ENCODE measurements at places on chromosomes 7 and 10. TPM values are rescaled to one million over a fixed set of nuclear protein-coding genes. Genes with fewer than 3 reads are reported as not detected.

GPER1 gene
- total RNA-seq, result 10.0 TPM

PLA2G12B gene
- total RNA-seq, result not detected

PEX1 gene
- 19.5 TPM for total RNA-seq

DNA sequence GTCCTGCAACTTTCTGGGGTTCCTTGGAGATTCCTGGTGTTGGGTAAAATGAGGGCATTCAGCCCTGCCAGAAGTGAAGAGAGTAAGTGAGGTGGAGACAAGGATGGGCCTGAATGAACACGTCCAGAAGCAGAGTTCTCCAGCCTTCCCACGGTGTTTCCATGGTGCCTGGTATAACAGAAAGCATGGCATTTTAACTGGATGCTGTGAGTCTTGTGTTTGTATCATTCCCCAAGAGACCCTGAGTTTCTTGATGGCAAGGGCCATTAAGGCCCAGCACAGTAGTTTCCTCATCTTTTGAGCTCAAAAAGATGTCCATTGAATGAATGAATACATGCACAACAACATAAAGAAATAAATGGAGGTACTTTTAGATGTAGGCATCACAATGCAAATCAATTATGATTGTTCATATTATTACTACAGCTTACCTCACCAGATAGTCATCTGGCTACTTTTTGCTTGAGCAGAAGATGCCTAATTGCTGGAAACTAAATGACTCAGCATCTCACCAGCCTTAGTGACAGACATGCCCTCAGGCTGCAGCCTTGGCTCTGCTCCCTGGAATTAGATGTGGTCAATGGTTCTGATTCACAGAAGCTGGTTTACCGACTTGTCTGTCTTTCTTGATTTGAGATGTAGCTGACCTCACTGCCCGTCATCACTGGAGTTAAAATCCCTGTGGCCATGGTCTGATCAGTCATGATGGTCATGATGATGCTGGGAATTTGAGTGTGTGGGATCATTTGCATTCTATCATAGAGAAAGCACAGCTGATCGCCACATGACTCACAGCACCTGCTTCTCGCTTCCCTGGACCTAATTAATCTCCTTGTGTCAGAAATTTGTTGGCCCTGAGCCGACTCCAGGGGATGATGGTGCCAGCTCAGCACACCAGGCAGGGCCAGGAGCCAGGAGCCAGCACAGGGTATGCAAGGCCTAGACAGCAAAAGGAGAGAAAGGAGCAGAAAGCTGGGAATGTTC, 83.9 kb downstream of the CXCL12 start:
- H3K4me3 ChIP-seq, result no peak overlapping the region
- H3K36me3 ChIP-seq, result no peaks in the 10 kb centered on the region
- H3K27me3 ChIP-seq, result no peaks in the 10 kb centered on the region

DNA sequence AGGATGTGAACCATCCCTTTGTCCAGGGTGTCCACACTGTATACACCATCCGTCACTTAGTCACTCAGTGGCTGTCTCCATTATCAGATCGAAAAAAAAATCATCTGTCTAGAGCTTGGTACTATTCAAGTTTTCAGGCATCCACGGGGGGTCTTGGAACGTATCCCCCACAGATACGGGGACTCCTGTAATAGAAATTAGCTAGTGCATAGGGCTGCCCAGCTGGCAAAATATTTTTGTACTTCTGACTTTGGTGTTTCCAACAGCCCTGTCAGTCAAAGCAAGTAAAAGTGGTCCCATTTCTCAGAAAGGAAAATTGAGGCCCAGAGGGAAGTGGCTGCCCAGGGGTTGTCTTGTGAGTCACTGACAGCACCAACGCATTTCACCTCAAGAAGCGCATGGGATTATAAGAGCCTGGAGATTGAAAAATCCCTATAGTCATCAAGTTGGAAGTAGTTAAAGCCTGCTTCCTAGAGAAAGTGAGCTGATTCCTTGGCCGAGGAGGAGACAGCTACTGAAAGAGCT, 52.1 kb upstream of the SLC29A3 start:
- no peaks in the 10 kb centered on the region for H3K27me3 ChIP-seq
- DNase-seq, result no peak
- H3K4me1 ChIP-seq, result peaks cover 62% of the 10 kb centered on the region
- H3K36me3 ChIP-seq, result no peaks in the 10 kb centered on the region
- no peak overlapping the region for H3K4me3 ChIP-seq
- no peak overlapping the region for H3K27ac ChIP-seq

DNA sequence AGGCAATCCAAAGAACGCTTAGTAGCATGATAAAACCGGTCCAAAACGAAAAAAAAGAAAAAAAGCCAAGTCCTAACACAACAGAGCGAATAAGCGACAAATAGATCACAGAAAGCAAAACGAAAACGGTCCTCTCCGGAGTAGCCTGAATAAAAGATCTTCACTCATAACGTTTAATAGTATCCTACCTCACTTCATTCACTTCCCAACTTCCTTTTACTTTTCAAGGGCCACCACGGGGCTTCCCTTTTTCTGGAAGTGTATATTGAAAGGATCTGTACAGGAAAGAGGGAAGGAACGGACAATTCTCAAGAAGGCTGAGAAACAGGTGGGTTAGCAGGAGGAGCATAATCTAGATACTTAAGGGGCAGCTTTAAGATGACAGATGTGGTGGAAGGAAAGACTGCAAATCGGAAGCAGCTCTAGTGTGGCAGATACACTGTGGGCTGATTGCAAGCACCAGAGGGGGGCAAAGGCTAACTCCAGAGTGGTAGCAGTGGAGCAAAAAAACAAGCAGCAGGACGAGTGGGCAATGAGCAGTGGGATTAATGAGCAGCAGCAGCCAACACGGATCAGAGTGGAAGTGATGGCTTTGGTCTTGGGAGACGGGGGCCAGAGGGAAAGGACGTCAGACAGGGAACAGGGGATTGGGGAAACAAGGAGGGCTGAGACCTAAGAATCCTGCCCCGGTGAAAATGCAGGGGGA, 866 bp downstream of the CNOT4 start:
- peaks cover 49% of the 10 kb centered on the region for H3K4me1 ChIP-seq
- no peaks in the 10 kb centered on the region for H3K36me3 ChIP-seq
- no peaks in the 10 kb centered on the region for H3K27me3 ChIP-seq
- H3K27ac ChIP-seq, result peak overlapping the region; percentile 91
- H3K4me3 ChIP-seq, result peak overlapping the region; percentile 83
- DNase-seq, result no peak

DNA sequence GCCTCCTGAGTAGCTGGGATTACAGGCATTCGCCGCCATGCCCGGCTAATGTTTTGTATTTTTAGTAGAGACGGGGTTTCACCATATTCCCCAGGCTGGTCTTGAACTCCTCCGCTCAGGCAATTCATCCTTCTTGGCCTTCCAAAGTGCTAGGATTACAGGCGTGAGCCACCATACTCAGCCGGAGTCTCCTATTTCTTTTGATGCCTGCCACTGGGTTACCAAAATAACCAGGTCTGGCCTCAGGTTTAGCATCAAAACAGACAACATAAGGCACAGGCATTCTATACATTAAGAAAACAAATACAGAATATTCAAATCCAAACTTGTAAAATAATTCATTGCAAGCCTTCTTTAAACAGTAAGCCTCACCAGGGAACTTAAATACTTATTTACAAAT, 289.8 kb upstream of the IMMP2L start:
- peaks cover 27% of the 10 kb centered on the region for H3K36me3 ChIP-seq
- no peak overlapping the region for H3K4me3 ChIP-seq
- H3K27me3 ChIP-seq, result no peaks in the 10 kb centered on the region

FGFR2 gene
- 59.6 TPM for total RNA-seq

- H3K36me3 ChIP-seq, result no peaks in the 10 kb centered on the region
- peaks cover 72% of the 10 kb centered on the region for H3K4me1 ChIP-seq
- peak overlapping the region; percentile 69 for H3K27ac ChIP-seq
- H3K4me3 ChIP-seq, result no peak overlapping the region
- DNase-seq, result no peak
Measured at GRCh38 chr10:119531067-119531466, 11.5 kb downstream of the RGS10 start.

- peak overlapping the region; percentile 55 for H3K27ac ChIP-seq
- DNase-seq, result no peak
- H3K36me3 ChIP-seq, result peaks cover 55% of the 10 kb centered on the region
- no peak overlapping the region for H3K4me3 ChIP-seq
- H3K4me1 ChIP-seq, result peaks cover 52% of the 10 kb centered on the region
Measured at GRCh38 chr10:28587970-28588290, 55.0 kb downstream of the WAC start.

DNA sequence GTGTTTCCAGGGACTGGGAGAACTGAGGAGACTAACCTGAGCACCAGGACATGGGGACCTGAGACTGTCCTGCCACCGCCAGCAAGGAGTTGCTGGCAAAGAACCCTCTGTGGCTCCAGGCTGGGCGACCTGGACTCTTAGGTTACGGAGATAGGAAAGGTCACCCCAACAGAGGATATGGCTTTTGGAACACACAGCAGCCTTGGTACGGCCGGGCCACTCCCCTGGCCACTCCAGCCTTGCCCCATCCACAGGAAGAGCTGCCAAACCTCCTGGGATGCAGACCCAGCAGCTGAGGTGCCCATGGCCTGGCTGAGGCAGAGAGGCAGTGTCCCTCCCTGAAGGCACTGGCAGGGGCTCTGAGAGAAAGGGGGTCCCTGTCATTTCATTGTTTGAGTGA, 137.8 kb downstream of the OAT start:
- no peak overlapping the region for H3K4me3 ChIP-seq
- H3K27me3 ChIP-seq, result no peaks in the 10 kb centered on the region
- no peak overlapping the region for H3K27ac ChIP-seq
- no peaks in the 10 kb centered on the region for H3K36me3 ChIP-seq
- H3K4me1 ChIP-seq, result no peaks in the 10 kb centered on the region

OGA gene
- 131 TPM for total RNA-seq

- H3K4me3 ChIP-seq, result no peak overlapping the region
- H3K27me3 ChIP-seq, result no peaks in the 10 kb centered on the region
- no peak overlapping the region for H3K27ac ChIP-seq
- no peak for DNase-seq
Measured at GRCh38 chr7:88565401-88565800, 194.1 kb upstream of the ZNF804B start.

DNA sequence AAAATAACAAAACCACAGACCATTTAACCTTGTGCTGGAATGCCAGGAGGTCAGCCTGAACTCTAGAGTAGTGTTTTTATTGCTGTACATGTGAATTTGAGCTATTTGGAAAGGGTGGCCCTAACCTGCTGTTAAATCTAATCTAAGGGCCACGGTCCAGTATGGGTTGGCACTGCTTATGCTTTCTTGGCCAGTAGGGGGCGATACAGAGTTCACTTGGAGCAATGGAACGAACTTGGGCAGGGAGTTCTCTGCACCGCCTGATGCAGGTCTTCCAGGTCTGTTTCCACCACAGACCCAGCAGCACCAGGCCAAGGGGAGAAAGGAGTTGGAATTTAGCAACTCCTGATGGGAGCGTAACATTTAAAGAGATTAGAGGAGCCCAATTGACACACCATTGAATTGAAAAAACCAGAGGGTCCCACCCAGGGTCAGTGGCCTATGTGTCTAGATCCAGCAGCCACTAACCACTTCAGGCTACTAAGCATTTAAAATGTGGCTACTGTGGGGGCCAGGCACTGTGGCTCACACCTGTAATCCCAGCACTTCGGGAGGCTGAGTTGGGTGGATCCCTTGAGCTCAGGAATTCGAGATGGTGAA, 75.7 kb upstream of the EFCAB10 start:
- no peaks in the 10 kb centered on the region for H3K27me3 ChIP-seq
- no peak overlapping the region for H3K27ac ChIP-seq
- no peak overlapping the region for H3K4me3 ChIP-seq
- DNase-seq, result no peak
- peaks cover 14% of the 10 kb centered on the region for H3K4me1 ChIP-seq
- H3K36me3 ChIP-seq, result no peaks in the 10 kb centered on the region

DNA sequence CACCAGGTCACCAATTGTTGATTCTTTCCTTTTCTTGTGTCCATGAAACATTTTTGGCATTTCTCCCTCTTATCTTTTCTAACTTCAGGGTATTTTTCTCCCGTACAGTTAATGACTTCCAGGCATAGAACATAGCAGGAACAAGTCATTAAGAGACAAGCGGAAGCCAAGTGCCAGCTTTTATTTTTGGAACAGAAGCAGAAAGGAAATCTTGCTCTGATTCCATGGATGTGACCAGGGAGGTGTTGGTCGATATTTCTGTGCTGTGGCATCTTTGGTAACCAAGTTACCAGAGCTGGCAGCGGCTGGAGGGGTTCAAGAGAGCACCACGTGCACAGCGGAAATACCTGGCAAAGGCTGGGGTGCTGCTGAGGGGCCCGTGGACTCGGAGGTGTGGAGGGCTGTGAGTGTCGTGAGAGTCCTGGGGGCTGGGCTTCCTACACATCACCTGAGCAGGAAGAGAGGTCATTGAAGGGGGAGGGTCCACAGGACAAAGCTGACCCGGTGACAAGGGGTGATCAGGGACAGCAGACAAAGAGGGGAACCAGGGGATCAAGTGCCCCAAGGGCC, 1.8 kb downstream of the LLCFC1 start:
- no peak for DNase-seq
- H3K4me3 ChIP-seq, result no peak overlapping the region
- no peaks in the 10 kb centered on the region for H3K27me3 ChIP-seq
- H3K4me1 ChIP-seq, result no peaks in the 10 kb centered on the region
- H3K27ac ChIP-seq, result no peak overlapping the region

DNA sequence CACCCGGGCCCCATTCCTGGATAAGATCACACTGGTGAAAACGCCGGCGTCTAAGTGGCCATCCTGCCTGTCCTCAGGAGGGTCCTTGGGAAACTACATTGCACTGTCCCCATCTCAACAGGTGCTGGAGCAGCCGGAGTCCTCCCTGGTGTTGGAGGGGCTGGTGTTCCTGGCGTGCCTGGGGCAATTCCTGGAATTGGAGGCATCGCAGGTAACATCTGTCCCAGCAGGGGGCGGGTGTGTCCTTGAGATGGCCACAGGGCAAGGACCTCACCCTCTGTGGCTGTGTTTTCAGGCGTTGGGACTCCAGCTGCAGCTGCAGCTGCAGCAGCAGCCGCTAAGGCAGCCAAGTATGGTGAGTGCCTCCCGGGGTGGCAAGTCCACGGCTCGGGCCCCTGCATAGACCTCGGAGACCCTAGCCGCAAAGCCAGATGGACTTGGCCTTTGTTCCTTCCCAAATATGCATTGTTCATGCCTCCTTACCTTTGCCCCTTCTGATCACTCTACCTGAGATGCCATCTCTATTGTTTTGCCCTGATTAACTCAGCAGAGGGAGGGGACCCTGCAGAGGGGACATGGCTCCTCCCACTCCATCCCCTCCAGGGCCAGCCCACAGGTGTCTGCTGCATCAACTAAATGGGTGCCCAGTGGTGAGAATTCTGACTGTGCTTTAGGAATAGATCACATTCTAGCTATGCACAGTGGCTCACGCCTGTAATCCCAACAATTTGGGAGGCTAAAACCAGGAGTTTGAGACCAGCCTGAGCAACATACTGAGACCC, 23.8 kb downstream of the ELN start:
- H3K27ac ChIP-seq, result no peak overlapping the region
- DNase-seq, result no peak
- peaks cover 86% of the 10 kb centered on the region for H3K36me3 ChIP-seq
- no peaks in the 10 kb centered on the region for H3K4me1 ChIP-seq
- H3K27me3 ChIP-seq, result no peaks in the 10 kb centered on the region

DNA sequence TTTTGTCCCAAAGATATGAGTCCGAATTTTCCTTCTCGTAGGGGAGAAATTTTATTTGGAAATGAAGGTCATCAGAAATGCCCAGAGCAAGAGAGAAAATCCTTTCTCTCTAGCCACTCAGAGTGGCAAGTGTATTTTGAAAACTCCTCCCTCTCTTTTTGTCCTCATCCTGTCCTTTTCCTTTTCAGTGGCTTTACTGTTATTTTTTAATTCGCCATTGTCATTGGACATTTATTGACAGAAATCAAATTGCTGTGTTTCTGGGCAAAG, 39.6 kb downstream of the TET1 start:
- no peaks in the 10 kb centered on the region for H3K27me3 ChIP-seq
- H3K4me1 ChIP-seq, result peaks cover 49% of the 10 kb centered on the region
- H3K4me3 ChIP-seq, result peak overlapping the region; percentile 64

- H3K4me1 ChIP-seq, result no peaks in the 10 kb centered on the region
- no peaks in the 10 kb centered on the region for H3K36me3 ChIP-seq
- H3K27ac ChIP-seq, result no peak overlapping the region
- H3K27me3 ChIP-seq, result no peaks in the 10 kb centered on the region
- H3K4me3 ChIP-seq, result no peak overlapping the region
Measured at GRCh38 chr7:121901026-121901425, 28.1 kb downstream of the PTPRZ1 start.

Measured in esophagus muscularis mucosa (tissue), 4 donors.